ENCODE measurements at places on chromosomes 1 and 21.

DNA sequence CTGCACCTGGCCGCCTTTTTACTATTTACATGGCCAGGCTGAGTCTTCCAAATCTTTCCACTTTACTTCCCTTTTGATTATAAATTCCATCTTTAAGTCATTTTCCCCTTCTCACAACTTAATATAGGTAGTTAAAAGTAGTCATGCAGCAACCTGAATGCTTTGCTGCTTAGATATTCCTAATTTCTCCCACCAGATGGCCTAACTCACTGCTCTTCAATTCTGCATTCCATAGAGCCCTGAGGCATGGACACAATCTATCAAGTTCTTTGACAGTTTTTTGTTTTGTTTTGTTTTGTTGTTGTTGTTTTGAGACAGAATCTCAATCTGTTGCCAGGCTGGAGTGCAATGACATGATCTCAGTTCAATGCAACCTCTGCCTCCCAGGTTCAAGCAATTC lies 21.7 kb upstream of the FAAH start:
- no peak for DNase-seq

- DNase-seq, result no peak
Observed at GRCh38 chr21:25039461-25040380, 567.6 kb downstream of the MRPL39 start.

DNA sequence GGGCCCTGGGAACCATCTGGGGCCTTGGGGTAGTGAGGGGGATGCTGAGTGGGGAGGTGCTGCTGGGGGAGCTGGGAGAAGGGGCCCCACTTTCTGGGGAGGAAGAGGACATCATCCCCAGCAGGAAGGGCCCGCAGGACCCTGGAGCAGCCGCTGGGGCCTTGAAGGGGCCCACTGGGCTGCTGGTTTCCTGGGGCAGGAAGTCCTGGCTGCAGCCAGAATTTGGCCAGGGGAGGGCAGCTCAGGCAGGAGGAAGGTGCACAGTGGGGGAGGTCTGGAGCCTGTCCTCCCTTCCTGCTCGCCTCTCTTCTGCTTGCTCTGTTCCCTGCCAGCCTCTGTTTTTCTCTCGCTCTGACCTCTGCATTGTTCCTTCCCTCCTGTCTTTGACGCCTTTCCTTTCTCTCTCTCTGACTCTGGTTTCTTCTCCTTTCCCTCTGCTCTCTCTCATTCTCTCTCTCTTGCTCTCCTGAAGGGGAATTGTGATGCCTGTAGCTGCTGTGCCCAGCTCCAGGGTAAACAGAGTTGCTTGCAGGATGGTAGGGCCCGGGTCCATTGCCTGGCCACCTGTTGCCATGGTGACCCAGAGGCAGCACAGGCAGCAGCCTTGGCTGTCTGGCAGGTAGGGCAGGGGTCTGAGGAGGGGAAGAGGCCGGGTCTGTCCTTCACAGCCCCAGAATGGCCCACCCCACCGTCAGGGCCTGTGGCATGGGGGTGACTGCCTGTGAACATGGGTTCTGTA lies 23.9 kb downstream of the ACOT11 start:
- no peak for DNase-seq

DNA sequence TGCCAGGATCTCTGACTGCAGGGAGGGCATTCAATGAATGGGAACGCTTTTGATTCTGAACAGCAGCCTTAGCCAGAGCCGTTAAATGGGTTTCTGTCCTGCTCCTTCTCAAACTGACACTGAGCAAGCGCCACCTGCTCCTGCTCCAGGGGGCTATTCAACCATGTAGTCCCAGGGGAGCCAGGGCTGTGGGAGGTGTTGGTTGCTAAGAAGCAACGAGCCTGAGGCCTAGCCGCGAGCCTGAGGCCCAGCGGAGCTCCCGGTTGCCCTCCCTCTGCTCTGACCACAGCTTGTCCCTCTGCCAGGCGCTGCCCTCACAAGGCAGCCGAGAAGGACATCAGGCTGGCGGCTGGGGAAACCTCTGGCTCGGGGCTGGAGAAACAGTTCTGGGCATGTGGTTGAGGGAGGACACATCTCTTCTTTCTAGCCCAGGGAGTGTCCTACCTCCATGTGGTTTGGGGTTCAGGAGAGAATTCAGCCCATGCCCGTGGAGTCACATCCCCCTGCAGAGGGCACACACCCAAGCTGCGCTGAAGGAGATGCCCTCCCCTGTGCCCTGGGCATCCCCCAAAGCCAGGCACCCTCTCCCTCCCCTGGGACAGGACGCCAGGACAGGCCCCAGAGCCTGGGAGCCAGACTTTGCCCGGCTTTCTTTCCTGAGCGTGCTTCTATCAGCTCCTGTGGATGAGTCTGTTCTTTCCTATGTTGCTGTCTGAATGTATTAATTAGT lies 18.0 kb downstream of the PCP4 start:
- DNase-seq, result no peak

DNA sequence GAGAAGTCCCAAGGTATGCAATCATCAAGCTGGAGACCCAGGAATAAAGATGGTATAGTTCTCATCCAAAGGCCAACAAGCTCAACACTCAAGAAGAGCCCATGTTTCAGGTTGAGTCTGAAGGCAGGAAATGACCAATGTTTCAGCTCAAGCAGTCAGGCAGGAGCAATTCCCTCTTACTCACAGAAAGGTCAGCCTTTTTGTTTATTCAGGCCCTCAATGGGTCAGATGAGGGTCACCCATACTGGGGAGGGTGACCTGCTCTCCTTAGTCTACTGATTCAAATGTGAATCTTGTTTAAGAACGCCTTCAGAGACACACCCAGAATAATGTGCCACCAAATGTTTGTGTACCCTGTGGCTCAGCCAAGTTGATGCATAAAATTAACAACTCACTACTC lies 262.4 kb downstream of the USP25 start:
- no peak for DNase-seq

GRCh38 chr1:111961773-111962565 lies 27.5 kb downstream of the KCND3 start:
- DNase-seq, result no peak

DNA sequence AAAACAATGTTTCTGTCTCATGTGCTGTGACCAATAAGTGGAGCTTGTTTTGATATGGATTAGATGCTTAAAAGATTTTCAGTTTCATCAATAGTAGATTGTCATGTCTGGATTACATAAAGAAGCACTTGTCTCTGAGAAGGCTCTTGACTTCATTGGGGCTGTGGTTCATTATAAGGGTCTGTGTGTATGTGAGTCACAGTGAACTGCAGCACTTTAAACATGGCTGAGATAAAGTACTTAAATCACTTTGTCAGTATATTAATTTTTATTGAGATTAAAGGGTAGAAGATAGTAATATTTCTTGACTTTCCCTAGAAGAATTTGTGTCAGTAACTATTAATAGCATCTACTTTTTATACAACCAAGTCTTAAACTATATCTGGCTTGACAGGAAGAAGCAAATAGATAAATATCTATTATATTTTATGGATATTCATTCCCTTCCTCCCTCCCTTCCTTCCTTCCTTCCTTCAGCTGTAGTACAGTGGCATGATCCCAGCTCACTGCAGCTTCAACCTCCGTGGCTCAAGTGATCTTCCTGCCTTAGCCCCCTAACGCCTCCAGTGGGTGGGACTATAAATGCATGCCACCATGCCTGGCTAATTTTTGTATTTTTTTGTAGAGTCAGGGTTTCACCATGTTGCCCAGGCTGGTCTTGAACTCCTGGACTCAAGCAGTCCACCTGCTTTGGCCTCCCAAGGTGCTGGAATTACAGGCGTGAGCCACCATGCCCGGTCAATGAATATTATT lies 48.8 kb downstream of the ZFYVE9 start:
- DNase-seq, result no peak

- no peak for DNase-seq
Observed at GRCh38 chr1:43861988-43862735, 71.4 kb upstream of the ARTN start.

DNA sequence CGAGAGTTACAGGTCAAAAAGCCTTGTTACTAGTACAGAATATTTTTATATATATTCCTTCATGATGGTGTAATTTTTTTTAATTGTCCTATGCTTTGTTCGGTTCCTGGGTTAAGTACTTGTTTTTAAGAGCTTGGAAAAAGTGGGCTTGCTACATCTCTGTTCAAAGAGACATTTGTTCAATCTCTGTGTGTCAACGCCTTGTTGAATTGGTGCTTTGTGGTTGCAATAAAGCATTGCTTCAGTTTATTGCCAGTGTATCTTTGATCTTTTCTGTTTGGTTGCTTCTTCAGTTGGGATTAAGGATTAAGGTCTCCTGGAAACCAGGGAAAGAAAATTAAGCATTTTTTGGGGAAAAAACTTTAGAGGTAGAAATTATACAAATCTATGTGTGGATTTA lies 47.7 kb upstream of the DNASE2B start:
- no peak for DNase-seq

GRCh38 chr1:189851806-189852367 lies 625.8 kb downstream of the BRINP3 start:
- no peak for DNase-seq

DNA sequence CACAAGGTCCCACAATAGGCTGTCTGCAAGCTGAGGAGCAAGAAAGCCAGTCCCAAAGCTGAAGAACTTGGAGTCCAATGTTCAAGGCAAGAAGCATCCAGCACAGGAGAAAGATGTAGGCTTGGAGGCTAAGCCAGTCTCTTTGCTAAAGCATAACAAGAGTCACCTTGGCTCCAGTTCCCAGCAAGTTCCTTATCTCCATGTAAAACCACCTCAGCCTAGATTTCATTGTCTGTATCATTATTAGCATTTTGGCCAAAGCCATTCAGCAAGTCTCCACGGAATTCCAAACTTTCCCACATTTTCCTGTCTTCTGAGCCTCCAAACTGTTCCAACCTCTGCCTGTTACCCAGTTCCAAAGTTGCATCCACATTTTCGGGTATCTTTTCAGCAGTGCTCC lies 36.9 kb downstream of the PIGM start:
- DNase-seq, result no peak

GRCh38 chr1:2962061-2962460 lies 59.2 kb upstream of the ACTRT2 start:
- no peak for DNase-seq

DNA sequence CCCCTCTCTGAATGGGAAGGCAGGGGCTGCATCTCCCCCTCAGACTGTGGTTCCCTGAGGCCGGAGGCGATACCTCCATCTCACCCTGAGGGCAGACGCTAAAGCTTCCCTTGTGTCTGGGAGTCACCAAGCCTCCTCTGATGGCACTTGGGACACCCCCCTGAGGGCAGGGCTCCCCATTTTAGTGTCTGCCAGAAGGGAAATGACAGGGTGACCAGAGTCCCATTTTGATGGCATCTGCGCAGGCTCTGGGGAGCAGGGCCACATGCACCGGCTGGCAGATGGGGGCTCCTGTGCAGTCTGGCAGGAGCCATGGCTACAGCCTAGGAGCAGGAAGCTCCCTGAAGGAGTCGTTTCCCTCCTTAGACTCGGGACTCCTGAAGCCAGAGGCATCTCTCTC lies 1.7 kb downstream of the S100A2 start:
- no peak for DNase-seq

DNA sequence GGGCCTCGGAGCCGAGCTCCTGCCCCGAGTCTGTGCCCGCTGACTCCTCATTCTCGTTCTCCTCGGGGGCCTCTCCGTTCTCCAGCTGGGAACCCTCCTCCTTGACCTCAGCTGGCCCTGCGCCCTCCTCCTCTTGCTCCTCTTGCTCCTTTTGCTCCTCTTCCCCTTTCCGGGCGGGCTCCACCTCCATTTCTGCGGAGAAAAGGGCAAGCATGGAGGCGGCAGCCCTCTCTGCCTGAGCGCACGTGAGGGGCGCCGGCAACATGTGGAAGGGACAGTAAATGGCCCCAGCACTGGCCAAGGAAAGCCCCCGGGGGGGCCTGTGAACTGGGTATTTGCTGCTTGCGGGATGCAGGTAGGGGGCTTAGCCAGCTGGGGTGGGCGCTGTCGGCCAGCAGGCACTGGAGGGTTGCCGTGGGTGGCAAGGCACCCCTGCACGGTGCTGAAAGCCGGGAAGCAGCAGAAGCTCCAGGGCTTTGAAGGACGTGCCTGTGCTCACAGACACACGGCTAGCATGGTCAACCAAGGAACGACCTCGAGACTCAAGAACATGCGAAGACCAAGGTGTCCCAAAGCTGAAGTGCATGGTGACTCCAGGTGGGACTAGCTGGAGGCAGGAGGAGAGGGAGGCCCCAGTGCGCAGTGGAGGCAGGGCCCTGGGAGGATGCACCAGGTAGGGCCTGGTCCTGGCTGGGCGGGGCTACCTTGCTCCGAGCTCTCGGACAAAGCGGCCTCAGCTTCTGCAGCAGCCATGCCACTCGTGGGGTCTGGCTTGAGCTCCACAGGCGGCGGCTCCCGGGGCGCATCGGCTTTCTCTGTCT lies 30.7 kb downstream of the ZBTB17 start:
- DNase-seq, result no peak

- DNase-seq, result no peak
Observed at GRCh38 chr1:75423136-75423535, 187.8 kb downstream of the SLC44A5 start.

DNA sequence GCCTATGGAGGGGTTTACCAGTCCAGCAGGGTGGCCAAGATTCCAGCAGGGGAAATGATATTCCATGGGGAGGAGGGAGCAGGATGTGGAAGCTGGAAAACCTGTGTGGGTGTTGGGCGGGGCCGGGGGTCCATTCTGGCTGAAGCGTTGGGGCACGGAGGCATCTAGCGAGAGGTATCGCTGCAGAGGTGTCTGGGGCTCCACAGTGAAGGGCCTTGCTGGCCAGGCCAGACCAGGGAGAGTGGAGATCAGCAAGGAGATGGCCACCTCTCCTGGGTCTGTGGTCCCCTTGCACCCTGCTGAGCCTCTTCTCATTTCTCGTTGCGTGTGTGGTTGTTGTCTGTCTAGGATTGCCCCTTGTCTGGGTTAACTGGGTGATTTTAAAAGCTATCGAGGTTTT lies 6.2 kb downstream of the COQ8A start:
- no peak for DNase-seq

DNA sequence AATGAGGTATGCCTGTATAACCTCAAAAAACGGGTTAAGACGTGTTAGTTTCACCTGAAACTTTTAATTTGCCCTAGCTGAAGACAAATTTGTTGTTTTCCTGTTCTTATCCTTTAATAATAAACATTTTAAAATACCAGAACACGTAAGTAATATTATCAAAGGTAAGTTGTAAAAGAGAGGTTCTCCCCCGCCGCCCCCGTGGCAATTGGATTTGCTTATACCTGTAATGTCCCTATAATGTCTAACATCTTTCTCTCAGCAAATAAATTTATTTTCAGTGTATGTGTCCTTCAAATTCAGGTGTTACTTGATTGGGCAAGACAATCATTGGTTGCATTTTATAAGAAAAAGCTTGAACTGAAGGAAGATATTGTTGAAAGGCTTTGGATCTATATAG lies 5.9 kb downstream of the URB2 start:
- DNase-seq, result no peak
